ENCODE measurements at places on chromosomes 12 and 14.
A peak's percentile ranks its signal among the peaks of the same experiment; 100 is the strongest.

GRCh38 chr12:27279826-27280225 is 35.7 kb downstream of the STK38L start:
- no peak for DNase-seq

GRCh38 chr12:132391326-132392041 is 62.1 kb upstream of the GALNT9 start:
- no peak for DNase-seq

DNA sequence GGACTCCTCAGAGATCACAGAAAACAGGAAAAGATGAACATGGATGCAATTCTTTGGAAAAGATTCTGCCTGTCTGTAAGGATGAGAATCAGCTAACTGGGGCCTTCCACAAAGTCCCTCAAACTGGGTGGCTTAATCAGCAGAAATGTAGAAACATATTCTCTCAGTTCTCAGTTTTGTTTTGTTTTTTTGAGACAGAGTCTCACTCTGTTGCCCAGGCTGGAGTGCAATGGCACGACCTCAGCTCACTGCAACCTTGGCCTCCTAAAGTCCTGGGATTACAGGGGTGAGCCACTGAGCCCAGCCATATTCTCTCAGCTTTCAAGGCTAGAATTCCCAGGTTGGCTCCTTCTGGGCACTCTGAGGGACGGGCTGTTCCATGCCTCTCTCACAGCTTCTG is 38.2 kb upstream of the CLIP1 start:
- no peak for DNase-seq

GRCh38 chr14:83483063-83483462 is 1949.4 kb upstream of the SEL1L start:
- no peak for DNase-seq

- no peak for DNase-seq
Observed at GRCh38 chr12:4250691-4251090, 22.9 kb upstream of the CCND2 start.

DNA sequence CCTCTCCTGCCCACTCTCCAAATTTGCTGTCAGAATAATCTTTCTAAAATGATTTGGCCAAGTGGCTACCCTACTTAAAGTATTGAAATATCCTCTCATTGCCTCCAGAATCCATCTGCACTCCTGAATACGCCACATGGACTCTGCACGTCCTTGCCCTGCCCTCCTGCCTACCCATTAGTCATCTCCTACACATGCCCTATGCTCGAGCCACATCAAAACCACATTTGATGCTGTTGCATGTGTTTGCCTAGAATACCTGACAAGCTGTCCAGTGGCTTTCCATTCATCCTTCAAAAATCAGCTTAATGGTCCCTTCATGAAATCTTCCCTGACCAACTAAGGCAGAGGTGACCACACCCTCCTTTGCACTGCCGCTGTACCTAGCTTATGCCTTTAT is 17.0 kb downstream of the VCPKMT start:
- DNase-seq, result no peak

DNA sequence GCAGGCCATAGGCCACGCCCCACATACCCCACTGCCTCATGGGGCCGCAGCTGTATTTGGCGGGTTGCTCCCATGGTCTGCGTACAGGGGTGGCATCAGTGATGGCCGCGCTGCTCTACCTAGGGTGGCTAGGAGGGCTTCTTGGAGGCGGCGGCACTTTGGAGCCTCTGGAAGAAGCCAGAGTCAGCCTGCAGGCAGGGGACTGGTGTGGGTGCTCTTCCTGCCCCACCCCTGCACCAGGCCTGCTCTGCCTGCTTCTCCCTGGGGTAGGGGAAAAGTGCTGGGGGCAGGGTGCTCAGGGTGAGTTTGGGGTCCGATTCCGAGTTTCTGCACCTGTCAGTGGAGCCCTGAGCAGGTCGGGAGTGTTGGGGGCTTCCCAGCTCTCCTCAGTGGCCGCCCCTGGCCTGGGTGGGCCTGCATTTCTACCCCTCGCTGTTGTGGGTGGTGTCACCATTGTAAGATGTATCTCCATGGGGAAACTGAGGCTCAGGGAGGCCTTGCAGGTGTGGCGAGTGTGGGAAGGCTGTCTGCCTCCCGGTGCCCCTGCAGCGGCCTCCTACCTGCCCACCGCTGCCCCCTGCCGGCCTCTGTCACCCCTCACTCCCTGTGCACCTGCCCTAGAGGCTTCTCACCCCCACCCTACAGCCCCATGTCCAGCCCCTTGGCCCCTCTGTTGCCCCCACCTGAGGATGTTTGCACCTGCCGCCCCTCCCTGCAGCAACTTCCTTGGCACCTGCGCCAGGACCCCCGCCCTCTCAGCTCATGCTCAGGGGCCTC is 5.5 kb downstream of the CEP170B start:
- peak; percentile 45 for DNase-seq

GRCh38 chr14:50022661-50023060 is 93.7 kb downstream of the VCPKMT start:
- DNase-seq, result no peak

DNA sequence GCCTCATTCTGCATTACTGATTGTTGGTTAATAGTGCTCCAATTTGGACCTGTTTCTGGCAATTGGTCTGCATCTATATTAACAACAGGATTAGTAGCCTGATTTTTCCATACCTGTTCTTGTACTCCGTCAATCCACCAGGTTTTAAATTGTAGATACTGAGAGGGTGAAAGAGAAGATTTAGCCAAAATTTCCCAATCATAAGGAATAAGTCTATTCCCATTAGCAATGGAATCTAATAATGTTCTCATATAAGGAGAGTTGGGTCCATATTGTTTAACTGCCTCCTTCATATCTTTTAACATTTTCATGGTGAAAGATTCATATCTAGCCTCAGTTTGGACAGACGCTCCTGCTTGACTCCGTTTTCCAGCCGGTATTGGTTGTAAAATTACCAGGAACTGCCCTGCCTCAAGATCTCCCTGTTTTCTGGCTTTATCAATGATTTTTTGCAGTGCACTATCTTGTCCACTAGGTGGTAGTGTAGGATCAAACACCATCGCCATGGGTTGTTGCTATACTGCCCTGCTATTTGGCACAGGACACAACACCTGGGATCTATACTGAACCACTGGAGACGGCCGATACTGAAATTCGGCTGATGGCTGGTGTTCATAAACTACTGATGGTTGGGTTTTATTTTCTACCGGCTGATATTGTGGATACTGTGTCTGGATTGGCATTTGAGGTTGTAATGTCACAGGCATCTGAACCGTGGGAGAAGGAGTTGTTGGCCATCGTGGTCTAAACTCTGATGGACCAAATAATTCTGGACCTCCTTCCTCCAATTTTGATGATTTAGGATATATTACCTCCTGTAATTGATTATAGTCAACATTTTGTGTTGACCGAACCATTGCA is 25.2 kb downstream of the DHRS4L2 start:
- no peak for DNase-seq

DNA sequence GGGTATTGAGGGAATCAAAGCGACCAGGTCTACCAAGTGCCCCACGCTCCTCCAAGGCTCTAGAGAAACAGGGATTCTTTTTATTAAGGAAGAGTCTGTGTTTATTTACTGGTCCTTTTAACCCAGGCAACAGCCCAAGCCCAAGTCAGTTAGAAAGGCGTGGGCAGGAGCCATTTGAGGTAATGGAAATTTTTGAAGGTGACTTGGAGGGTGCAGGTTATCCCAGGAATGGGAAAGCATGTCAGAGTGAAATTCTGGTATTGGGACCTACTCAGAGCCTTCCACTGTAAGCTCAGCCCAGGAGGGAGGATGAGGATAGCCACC is 2.9 kb downstream of the SLC6A12 start:
- DNase-seq, result no peak

GRCh38 chr12:104480826-104481440 is 24.2 kb downstream of the CHST11 start:
- DNase-seq, result no peak

GRCh38 chr14:83798421-83798820 is 1731.5 kb upstream of the FLRT2 start:
- DNase-seq, result no peak

GRCh38 chr12:16323010-16323409 is 24.4 kb upstream of the MGST1 start:
- DNase-seq, result no peak

GRCh38 chr14:67683842-67684241 is 9.4 kb upstream of the VTI1B start:
- no peak for DNase-seq

DNA sequence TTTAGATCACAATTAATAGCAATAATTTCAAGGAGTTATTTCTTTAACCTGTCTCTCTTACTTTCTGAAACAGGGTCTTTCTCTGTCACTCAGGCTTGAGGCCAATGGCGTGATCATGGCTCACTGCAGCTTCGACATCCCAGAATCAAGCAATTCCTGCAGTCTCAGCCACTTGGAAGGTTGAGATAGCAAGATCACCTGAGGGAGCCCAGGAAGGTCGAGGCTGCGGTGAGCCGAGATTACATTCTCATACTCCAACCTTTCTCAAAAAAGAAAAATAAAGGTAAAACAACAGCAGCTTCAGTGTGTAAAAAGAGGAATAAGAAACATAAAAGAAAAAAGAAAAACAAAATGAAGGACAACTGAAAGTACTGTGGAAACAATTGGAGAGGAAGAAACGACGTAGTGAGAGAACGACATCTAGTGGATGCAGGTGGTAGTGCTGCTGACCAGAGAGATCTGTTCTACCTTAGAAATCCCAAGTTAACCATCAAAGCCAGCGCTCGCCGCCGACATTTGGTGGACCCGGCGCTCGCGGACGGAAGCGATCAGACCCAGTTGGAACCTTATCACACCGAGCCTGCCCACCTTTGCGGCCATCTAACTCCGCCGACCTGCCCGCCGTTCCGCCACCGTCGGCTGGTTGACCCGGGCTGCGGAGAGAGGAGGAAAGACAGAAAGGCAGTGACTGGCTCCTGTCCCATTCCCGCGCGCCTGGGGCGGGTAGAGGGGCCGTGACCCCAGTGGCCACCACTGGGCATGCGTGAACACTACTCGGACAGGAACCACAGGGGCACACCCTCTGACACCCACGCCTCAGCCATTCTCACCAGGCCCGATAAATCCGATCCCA is 196.1 kb downstream of the ALG10 start:
- peak; percentile 55 for DNase-seq

DNA sequence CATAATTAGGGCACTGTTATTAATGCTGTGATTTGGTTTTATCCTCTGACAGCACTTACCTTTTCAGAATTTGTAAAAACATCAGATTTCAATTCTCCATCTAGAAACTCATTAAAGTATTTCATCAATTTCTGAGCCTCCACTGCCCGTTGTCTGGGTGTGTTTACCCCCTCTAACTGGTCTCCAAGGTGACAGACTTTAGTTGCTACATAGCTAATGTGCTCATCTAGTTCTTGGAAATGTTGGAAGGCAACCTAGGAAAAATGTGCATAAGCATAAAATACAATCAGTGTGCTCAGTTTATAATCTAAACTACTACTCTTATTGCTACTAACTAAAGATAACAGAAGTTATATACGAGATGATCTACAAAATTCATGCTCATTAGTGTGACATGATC is 24.6 kb downstream of the EXOC5 start:
- DNase-seq, result no peak

DNA sequence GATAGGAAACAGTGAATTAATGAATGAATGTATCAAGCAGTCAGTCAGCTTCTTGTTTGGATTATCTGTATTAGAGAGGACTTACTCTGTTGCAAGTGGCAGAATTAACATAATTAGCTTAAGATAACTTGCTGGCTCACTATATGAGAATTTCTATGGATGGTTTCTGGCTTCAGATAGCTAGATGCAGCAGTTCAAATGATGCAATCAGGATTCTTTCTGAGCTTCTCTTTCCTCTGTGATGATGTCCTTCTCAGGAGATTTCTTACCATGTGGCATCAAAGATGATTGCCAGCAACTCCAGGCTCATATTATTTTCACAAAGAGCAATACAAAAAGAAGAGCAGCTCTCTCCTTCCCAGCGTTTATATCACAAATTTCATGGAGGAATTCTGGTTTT is 30.7 kb downstream of the FRMD6 start:
- no peak for DNase-seq

DNA sequence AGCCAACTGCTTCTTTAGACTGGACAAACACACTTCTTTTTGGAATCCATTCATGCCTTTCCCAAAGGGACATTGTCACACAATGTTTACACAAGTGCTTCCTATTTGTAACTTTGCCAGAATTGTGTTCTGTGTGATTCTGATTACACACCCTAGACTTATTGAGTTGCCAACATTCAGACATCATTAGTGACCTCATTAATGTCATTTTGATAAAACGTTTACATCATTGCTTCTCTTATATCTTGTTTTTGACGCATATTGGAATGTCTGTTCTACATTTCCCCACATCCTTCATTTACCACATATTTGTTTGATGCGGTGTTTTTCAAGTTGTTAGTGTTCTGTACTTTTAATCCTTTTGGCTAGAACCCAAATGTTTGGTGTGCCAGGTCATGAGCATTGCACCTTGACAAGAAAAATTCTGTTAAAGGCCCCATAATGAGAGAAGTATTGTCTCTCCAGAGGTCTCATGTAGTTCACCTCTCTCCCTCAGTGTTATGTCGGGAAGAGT is 305.5 kb downstream of the AEBP2 start:
- DNase-seq, result no peak

DNA sequence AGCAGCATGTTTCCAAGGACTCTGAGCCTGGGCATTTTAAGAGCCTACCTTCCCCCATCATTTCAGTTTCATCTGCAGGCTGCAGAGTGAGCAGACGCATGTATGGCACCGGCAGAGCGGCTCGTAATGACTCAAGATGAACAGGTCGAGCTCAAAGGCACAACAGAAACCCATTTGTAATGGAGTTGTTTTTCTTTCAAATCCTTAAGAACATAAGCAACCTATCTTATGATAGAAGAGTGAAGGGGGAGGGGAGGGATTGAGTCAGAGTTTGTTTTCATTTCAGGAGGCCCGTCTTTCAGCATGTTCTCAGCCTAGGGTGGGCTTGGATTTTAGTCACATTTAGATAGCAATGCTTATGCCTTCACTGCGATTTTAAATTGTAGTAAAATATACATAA is 54.9 kb upstream of the CISTR start:
- DNase-seq, result no peak

DNA sequence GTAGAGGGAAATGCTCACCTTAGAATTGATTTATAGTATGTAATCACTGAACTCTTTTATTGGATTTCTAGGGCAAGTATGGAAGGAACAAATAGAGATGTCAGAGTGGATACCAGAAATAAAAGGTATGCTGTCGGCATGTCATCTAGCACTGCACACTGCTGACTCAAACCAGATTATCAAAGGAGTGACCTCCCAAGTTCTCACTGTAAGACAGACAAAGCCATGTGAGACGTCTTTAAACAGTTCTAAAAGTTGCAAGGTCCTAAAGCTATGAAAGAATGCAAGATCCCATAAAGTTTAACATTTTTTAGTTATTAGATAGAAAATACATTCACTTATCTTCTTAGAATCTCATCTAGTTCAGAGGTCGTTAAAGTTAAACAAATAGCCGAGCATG is 70.0 kb upstream of the CPM start:
- DNase-seq, result no peak

- DNase-seq, result no peak
Observed at GRCh38 chr14:27211741-27212140, 613.9 kb upstream of the NOVA1 start.

DNA sequence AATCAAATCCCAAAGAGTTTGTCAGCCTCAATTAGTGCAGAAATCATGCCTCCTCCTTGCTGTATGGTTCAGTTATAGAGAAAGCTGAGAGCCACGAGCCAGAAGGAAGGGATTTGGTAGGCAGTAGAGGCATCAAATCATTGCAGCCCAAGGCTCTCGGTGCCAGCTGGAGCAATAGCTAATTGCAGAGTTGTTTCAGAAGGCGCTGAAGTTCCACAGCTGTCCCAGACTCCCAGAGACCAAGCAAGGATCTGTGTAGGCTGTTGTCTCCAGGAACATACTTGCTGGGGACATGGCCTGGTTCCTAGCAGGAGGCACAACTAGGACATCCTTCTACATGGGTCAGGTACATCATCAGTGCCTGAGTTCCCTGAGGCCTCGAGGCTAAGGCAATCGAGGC is 80.4 kb upstream of the WSCD2 start:
- DNase-seq, result no peak
